ENCODE measurements at places on chromosomes 11 and 22.

GRCh38 chr22:27134315-27134701 is 476.9 kb downstream of the MIAT start:
- no peak for DNase-seq

GRCh38 chr11:28808771-28809170 is 700.6 kb downstream of the METTL15 start:
- no peak for DNase-seq

DNA sequence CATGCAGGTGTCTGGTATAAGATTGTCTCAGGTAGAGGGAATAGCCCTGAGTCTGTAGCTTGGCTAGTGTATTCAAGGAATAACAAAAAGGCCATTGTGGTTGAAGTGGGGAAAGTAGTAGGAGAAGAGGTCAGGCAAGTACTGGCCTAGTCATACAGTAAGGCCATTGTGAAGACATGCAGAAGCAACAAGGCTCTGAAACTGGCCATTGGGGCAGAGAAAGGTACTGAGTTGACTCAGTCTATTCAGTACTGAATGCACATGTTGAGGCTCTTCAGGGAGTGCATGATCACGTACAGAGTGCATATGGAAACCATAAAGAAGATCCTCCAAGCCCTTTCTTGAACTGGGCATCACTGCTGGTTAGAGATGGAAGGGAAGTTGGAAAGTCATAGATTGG is 477.6 kb downstream of the SOX6 start:
- no peak for DNase-seq

DNA sequence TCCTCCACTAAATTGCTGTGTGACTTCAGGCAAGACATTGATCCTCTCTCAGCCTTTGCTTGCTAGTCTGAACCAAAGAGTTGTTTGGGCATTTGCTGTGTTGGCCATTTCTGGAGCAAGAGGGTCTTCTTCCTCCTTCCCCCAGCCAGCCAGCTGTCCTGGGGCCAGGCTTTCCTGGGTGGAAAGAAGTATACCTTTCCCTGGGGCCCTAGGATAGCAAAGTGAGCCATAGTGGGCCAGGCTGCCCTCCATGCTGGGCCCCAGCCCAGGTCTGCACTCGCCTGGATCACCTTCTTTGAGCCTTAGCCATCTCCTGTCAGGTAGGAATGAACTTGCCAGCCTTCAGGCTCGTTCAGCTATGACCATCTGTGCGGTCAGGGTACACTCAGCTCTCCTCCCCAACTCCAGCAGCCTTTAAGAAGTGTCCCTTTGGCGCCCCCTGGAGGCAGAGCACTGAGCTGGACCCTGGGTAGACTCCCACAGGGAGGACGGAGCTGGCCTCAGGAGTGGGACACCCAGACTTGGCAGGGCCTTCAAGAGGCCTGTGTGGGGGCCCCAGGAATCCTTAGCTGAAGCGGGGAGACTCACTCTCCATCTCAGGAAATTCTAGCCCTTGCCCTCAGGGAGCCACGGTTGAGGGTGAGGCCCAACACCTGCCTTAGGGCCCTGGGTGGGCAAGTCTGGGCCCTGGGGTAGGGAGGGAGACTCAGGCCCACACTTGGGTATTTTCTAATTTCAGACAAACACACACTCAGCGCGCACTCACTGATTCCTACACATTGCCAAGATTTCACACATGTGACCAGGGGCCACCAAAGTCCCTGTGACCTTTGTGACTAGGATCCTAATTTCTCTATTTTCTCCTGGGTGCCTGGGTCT is 35.6 kb upstream of the TPBGL start:
- no peak for DNase-seq

- no peak for DNase-seq
These were observed 4.8 kb downstream of the ARHGEF17 start for GRCh38 chr11:73312851-73313327.

DNA sequence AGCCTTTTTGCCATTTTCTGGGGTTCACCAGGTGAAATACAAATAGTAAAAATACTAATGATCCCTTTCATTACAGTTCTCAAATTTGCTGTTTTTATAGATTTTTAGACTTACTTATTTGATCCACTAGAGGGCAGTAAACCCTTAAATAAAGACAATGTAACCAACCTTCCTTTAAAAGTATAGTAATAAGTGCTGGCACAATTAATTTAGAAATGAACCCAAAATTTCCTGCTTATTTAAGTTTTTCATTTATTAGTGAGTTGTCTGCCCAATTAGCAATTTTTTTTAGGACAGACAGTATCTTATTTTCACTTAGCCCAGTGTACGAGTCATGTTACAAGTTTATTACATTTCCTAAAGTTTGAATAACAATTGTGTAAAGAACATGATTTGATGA is 4.7 kb downstream of the DDIAS start:
- DNase-seq = no peak

- no peak for DNase-seq
These were observed 9.4 kb downstream of the IGLL1 start for GRCh38 chr22:23570681-23571080.

- DNase-seq = no peak
These were observed 27.1 kb downstream of the APLP2 start for GRCh38 chr11:130096823-130097222.

- no peak for DNase-seq
These were observed 2.9 kb downstream of the SLC16A8 start for GRCh38 chr22:38080850-38081635.

- no peak for DNase-seq
These were observed 508.4 kb upstream of the LUZP2 start for GRCh38 chr11:23988381-23989006.

GRCh38 chr22:22884010-22884887 is 3.4 kb upstream of the IGLL5 start:
- no peak for DNase-seq

- DNase-seq = no peak
These were observed at the start of gene SHISA8 for GRCh38 chr22:41915035-41915785. Gene SHISA8, minus strand, starts transcription at chr22:41915074. Its CDS starts 407 bp downstream, at chr22:41914667.

DNA sequence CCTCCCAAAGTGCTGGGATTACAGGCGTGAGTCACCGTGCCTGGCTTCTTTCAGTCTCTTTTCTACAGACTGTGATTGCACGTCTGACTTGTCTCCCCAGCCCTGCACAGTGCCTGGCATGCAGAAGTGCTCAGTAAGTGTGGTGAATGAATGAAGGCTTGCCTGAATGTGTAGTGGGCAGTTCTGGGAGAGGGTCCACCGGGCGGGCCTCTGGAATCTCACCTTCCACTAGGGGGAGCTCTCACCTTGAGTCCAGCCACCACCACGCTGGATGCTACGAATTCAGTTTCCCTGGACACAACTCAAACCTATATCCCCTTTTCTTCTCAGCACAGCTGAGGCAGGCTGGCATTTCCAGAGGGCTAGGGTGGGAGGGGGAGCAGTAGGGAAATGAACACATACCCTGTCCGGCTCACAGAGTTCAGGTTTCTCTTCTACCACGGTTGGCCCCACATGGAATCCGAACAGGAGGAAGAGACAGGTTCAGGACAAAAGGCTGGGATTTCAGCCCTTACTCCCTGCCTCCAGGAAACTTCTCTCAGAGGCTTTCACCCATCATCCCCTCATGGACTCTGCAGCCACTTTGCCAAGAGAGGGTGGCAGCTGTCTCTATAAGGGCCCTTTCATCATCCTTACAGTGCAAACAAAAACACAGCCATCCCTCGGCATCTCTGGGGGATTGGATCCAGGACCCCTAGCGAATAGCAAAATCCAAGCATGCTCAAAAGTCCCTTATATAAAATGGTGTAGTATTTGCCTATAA is 86.8 kb downstream of the NECTIN1 start:
- DNase-seq = no peak

- no peak for DNase-seq
These were observed 1033.7 kb upstream of the CCDC90B start for GRCh38 chr11:84319863-84320262.

DNA sequence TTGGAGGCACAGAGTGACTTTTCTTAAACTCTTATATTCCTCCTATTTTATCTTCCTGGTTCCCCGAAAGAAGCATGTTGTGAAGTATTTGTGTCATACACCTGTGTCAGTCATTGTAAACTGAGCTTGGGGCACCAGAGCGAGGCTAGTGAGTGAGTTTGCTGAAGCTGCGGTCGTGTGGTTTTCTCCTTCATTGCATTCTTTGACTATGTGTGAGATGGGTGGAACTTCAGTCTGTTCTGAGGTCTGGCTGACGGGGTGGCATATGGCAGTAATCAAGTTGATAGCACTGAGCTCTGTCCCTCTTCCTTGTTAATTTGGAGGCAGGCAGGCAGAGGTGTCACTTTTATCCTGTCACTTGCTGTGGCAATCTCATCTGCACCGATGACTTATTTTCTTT is 4.2 kb downstream of the VPS26B start:
- no peak for DNase-seq

GRCh38 chr11:117525866-117526542 is 198.3 kb downstream of the CEP164 start:
- DNase-seq = no peak

- DNase-seq = no peak
These were observed 7.1 kb downstream of the ABCG4 start for GRCh38 chr11:119155733-119156492.

- no peak for DNase-seq
These were observed 270.0 kb downstream of the SOX6 start for GRCh38 chr11:16086229-16086819.
